ENCODE measurements at places on chromosomes 1 and 21.

- DNase-seq, result no peak
Measured at GRCh38 chr1:170503665-170504064, 28.3 kb upstream of the GORAB start.

DNA sequence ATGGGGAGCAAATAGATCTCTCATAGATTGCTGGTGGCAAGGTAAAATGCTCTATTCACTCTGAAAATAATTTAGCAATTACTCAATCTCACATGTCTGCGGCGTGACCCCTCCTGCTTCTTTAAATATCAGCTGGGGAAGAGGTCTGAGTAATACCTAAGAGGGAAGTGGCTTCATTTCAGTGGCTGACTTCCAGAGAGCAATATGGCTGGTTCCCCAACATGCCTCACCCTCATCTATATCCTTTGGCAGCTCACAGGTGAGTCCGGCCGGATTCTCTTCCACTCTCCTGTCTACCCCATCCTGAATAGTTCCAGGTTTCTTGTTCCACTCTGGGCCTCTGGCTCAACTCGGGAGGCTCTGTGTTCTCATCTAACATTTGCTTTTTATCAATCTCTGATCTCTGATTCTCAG lies at the start of gene SLAMF7:
TSS of gene SLAMF7 (plus strand) at position 150 of the 414 bp plus-strand sequence. CDS start at position 205, 55 bp downstream.
- DNase-seq, result no peak

GRCh38 chr1:36764798-36765197 lies 269.5 kb downstream of the GRIK3 start:
- no peak for DNase-seq

- DNase-seq, result no peak
Measured at GRCh38 chr1:228226141-228226874, 18.5 kb downstream of the OBSCN start.

- DNase-seq, result peak; percentile 22
Measured at GRCh38 chr1:187264995-187265602, 436.4 kb downstream of the PLA2G4A start.

DNA sequence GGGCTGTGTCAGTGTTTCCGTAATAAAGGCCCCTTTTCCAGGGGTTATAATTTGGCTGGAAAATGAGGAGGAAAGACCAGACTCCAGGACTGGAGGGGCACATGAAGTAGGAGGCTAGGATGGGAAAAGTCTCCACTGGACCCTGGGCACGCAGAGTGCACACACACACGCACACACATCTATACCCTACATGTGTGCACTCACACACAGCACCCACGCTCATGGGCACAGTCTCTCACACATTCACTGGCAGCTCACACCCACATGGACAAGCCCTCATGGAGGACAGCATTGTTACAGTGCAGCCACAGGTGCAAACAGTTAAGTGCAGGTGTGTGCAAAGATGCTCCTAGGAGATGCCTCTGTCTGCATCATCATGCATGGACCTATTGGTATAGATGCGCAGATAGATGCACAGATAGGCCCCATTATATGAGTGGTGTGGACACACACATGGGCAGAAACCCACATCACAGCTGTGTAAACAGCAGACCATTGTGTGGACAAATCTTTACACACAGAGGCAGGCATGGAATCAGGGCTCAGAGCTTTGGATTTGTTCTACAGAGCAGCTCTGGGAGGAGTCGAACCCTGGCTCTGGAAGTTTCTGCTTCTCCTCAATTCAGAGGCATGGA lies 9.1 kb upstream of the RUNX3 start:
- DNase-seq, result no peak

DNA sequence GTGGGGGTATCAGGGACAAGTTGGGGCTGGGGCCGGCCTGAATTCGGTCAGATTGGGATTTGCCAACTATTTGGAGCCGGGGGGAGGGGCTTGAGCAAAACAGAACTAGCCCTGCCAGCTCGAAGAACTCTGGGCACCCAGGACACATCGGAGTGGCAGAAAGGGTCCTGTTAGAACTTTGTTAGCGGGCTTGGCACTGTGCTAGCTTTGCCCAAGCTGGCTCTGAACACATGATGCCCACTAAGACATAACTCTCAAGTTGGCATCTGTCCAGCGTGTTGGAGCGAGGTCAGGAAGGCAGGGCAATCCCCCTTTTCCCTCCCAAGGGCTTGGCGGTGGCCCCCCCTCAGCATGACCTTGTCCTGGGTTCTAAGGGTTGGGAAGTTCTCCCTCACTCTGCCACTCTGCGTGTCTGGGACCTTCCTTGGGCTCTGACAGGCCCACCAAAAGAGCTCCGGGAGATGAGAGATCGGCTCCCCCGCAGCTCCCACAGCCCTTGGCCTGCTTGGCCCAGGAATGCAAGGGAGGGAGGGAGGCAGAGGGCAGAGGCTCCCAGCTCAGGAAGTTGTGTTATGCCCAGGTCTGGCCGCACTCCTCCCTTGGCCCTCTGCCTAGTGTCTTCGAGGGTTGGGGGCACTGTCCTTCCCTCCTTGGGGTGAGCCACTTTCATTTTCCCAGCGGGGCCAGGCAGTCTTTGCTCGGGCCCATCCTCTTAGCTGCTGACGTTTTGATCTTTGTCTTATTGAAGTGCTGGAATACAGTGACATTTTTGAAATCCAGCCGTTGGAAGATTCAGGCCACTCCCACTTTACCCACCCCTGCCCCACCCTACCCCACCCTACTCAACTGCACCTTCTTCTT lies 1.2 kb downstream of the LMNA start:
- DNase-seq, result peak; percentile 82

DNA sequence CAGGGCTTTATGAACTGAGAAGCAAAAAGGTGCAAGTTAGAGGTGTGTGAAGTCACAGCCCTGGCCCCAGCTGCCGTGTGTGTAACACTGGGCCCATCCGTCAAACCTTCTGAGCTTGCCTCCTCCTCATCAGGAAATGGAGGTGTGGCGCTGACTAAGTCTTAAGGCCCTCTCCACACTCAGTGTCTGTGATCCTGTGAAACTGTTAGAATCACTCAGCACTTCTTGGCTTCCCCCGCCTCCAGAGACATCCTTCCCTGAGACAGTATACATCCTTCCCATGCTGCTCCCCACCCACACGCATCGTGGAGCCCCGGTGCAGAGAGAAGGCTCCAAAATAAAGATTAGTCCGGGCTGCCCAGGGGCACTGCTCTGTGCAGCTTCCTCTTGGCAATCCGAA lies 33.3 kb downstream of the LRP8 start:
- DNase-seq, result no peak

DNA sequence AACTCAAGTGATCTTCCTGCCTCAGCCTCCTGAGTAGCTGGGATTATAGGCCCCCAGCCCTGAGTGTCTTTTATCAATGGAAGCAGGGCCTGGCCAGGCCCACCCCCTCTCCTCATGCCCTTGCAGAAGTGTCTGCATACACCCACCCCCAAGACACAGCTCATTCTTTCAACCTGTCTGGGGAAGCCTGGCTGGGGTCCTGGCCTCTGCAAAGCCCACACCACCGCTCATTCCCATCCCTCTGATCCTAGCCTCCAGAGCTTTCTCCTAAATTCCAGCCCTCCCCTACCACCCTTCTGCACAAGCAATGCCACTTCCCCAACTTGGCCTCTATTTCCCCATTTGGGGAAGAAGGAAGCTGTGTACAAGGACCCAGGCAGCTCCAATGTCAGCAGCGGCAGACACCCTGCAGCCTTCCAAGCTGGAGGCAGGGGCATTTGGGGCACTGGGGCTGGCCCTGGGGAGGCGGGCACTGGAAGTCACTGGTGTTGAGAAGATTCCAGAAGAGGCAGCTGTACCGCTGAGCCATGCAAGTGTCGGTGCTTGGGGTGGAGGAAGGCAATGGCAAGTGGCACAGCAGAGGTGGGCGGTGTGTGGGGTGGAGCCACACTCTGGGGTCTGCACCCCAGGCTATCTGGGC lies 33.7 kb upstream of the ARF1 start:
- no peak for DNase-seq

- no peak for DNase-seq
Measured at GRCh38 chr1:205306929-205307566, 14.5 kb downstream of the NUAK2 start.
